ENCODE measurements at places on chromosomes 12 and 14.

- no peak for DNase-seq
These were observed 463.4 kb downstream of the TMEM121 start for GRCh38 chr14:105989566-105990302.

DNA sequence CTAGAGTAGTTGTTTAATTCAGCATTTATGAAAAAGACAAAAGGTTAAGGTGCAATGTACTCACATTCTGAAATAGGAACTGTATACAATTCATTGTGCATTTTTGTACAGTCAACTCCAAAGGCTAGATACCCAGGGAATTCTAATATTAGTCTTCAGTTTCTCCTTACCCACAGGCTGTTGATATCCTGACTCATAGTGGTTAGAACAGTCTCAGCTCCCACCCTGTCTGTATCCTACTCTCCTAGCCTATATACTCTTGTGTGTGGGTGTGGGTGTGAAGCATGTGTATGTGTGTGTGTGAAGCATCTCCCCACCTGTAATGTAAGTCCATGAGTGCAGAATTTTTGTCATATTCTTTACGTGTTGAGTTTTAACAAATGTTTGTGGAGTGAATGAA, 229.5 kb downstream of the NAV3 start:
- no peak for DNase-seq

GRCh38 chr12:104263580-104264358, 39.8 kb upstream of the EID3 start:
- DNase-seq = no peak

- DNase-seq = no peak
These were observed 47.7 kb upstream of the PPP2R5C start for GRCh38 chr14:101713621-101714349.

DNA sequence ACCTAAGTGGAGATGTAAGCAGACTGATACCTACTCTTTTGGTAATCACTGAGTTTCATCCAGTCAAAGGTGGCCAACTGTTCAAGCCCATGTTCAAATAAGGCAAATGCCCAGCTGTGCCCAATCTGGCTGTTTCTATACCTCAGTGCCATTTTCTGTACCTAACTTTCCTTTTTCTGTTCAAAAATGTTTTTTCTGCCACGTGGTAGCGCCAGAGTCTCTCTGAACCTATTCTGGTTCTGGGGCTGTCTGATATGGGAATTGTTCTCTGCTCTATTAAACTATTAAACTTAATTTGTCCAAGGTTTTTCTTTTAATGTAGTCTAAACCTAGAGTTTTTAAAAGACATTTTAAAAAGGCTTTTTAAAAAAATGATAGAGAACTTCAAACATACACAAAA, 391.2 kb downstream of the NOVA1 start:
- no peak for DNase-seq

DNA sequence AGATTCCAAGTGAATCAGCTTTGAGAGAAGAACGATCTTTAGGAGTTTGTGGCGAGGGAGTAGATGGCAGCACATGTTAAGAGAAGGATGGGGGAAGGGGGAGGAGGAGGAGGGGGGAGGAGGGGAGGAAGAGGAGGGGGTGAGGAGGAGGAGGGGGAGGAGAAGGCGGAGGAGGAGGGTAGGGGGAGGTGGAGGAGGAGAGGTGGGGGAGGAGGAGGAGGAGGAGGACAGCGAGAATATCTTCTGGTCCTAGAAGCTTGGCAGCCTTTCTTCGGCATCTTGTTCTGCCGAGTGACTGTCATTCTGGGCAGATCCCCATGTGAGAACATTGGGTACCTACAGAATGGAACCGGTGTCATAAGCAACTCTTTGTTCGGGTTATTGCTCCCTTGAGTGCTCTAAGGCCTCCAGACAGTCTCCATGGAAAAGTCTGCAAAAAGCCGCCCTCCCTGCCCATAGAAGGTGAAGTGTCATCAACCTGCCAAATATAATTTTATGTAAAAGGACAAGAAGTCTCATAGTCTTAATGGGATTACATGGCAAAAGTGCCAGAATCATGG, 6.9 kb downstream of the RFC5 start:
- DNase-seq = no peak

DNA sequence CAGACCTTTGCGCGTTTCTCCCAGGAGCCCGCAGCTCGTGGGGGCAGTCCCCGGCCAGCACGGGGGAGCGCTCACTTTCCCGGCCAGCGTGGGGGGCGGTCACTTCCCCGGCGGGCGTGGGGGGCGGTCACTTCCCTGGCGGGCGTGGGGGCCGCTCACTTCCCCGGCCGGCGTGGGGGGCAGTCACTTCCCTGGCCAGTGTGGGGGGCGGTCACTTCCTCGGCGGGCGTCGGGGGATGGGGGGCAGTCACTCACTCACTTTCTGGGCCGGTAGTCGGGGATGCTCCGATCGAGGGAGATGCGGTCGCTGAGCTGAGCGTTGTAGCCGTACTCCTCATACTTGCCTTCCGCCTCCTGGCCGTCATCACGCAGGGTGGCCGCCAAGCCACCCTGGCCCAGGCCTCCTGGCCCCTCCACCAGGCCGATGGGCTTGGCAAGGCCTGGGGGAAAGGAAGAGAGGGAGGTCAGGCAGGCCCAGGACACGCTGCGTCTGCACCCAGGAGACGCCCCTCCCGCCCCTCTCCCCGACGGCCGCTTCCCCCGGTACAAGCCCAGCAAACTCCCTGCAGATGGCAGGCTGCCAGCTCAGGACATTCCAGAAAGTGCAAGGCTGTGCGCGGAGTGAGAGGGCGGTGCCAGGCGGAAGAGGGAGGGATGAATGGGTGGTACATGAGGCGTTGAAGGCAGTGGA, 43.3 kb downstream of the GALNT9 start:
- no peak for DNase-seq

- no peak for DNase-seq
These were observed 7.3 kb upstream of the MGP start for GRCh38 chr12:14892726-14893505.

GRCh38 chr14:105091517-105092170, 26.4 kb upstream of the GPR132 start:
- DNase-seq = no peak

DNA sequence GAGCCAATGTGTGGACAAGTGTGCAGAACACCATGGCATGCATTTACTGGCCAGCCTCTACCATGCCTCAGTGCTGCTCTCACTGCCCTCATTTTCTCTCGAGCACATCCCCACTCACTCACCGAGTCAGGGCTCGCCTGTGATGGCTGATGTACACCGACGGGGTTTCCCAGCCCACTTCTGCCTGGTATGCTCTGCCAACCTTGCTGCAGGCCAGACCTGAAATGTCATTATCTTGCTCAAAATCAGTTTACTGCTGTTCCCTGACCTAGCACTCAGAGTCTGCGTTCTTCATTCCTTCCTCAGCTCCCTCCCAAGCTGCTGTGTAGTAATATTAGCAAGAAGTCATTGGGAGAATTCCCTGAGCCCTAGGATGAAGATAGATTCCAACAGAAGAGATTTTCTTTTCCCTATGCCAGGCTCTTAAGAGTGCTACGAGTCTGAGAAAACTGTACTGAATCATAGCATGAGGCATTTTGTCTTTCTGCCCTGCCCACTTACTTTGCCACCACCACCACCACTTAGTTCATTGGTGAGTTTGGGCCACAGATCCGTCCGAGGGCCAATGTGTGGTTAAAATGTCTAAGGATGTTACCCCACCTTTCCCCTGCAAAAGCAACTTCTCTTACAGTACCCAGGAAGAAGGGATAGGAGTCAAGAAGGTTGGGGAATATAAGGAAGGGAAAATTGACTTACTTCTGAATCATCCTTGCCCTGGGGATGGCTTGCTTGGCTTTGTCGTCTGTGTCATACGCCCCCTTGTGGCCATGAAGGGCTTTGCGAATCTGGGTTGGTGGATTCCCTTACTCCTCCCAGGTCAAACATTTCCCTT, 51.0 kb downstream of the BMAL2 start:
- peak; percentile 43 for DNase-seq

DNA sequence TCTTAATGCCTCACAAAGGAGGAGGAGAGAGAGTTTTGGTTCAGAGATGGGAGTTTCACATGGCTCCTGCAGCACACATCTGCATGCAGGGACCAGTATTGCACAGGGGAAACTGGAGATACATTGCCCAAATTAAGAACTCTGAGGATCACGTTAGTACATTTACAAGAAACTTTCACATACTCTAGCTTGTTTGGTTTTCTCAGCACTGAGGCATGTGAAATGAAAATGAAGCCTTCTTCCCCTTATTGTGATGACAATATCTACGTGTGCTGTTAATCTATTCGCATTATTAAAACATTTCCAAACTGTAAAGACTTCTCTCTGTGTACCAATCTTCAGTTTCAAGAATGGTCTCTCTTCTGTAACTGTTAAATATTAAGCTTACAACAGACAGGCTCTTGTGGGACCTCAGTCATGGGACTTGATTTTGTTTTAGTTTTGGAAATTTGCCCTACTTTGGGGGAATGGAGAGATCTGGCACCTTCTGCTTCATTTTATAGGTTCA, 124.7 kb downstream of the DAAM1 start:
- DNase-seq = no peak

GRCh38 chr12:79344855-79345847, 345.6 kb downstream of the PAWR start:
- no peak for DNase-seq

DNA sequence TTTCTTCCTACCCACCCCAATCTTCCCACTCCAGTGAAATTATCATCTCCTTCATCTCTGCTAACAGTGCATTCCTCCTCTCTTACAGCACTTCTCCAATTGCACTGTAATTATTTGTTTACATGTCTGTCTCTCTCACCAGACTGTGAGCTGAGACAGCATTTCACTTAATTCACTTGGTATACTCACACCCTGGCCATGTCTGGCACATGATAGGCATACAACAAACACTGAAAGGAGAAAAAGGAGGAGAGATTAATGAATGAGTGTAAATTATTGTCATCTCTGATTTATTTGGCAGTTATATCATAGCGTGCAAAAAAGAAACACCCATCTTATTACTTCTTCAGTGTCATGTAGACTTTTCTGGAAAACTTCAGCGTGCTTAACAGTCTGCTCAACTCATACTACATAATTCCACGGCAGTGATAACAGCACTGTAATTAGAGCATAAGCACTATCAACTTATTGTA, 452.3 kb downstream of the ADAMTS20 start:
- DNase-seq = no peak

- DNase-seq = no peak
These were observed 125.1 kb downstream of the APAF1 start for GRCh38 chr12:98770230-98770629.

- DNase-seq = no peak
These were observed 5.7 kb upstream of the KLRK1 start for GRCh38 chr12:10395390-10395998.

Measured in CD4-positive, alpha-beta memory T cell (primary cell).